Osteocyte (in vitro differentiated cells): ENCODE measurements at places on chromosomes 1 and 21. TPM values are rescaled to one million over a fixed set of nuclear protein-coding genes. Genes with fewer than 3 reads are reported as not detected.

ARTN gene
- total RNA-seq: 0.81 and 1.1 TPM in 2 replicates

FCRL1 gene
- not detected in 2 replicates for total RNA-seq

ITGB3BP gene
- 17.9 and 20.0 TPM in 2 replicates for total RNA-seq

ATF3 gene
- total RNA-seq: 18.7 and 45.3 TPM in 2 replicates

DNA sequence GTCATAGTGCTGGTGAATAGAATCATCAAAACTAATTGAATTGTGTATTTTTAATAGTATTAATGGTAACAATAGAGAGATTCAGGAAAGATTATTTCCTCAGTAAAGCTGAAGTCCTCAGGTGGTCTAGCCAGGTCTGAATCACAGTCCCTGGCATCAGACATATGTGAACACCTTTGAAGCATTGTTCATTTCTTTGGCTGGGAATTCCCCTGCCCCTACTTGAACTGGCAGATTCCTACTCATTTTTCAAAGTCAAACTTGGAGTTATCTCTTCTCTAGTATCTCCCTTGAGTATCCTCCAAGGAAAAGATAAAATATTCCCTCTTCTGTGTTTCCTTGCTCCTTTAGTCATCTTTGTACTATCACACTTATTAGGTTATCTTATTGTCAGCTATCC is 759.8 kb downstream of the ADGRL2 start:
- DNase-seq: no peak

- no peak for DNase-seq
These were observed 9.1 kb downstream of the SYT2 start for GRCh38 chr1:202701200-202701599.

- peak; percentile 51 for DNase-seq
These were observed 1.3 kb upstream of the KRTAP10-12 start for GRCh38 chr21:44695641-44696040.

GRCh38 chr1:229371624-229372023 is 28.8 kb upstream of the CCSAP start:
- DNase-seq: no peak

DNA sequence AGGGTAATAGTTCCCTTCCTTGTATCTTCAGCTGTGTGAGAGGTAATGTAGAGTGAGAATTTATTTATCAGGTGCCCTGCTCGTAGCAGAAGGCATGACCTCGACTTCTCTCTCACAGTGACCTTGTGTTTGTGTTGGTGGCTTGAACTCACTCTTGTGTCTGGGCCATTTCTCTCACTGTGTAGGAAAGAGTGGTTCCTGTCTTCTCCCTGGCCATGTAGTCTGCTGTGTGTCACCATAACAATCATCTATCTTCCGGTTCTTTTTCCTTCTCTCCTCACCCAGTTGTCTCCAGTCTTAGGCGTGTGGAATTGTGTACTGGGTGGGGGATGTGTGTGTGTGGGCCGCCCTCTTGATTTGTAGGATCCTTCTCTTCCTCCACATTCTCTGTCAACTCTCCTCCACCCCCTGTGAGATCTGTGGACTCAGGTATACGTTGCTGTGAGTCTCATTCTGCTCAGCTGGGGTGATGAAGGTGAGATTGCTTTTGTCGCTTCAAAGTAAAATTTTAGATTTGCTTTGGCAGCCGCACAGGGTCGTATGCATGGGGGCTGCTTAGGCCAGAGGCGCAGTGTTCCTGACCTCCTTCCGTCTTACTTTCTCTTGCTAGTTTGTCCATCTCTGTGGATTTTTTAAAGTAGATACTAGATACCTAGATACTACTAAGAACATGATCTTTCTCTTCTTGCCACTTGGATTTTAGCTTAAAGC is 31.6 kb downstream of the MAPKAPK2 start:
- DNase-seq: no peak

DNA sequence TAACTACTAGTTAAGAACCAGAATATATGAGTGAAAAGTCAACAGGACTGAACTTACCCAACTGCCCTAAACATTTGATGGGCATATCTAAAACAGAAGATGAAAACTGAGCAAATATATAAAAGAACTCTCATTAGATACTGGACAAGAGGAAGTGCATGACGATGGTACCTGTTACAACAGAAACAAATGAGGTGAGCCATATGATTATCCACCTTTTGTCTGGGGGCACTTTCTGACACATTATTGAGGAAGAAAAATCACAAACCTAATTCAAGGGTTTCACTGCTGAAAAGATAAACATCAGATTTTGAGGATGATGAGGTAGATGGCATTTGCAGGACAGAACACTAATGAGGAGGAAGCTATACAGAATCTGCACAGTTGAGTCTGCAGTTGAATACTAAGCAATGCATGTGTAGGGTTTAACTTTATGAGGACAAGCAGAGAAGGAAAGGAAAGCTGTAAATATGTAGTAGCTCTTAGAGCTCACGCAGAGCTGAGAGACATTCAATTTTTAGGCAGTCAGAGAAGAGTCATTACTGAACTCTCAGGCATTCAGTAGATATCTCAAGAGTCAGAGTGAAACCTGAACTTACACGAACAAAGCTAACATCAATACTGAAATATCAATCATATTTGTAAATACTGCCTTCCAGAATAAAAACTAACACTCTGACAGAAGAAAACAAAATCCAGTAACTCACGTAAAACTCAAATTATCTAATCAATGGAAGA is 262.1 kb downstream of the AKT3 start:
- no peak for DNase-seq

DNA sequence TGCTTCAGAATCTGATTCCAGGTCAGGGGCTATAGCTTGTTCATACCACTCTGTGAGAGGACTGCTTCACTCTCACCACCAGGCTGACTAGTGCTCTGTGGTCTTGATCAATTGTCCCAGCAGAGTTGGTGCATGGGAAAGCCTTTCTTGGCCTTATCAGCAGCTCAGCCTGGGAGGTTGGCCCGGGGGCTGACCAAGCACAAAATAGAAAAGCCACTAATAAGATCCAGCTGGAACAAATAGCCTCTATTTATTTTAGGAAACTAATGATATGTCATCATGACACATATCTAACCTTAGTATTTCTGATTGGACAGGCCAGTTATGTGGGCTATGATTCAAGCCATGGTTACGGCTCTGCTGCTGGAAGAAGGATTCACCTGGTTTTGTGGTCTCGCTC is 134.2 kb downstream of the GDAP2 start:
- DNase-seq: no peak

GRCh38 chr1:220700556-220701179 is 10.5 kb downstream of the C1orf115 start:
- peak; percentile 2 for DNase-seq
